Prostate gland (tissue), 2 donors: ENCODE measurements at places on chromosomes 7 and 10. TPM values are rescaled to one million over a fixed set of nuclear protein-coding genes. Genes with fewer than 3 reads are reported as not detected.
A peak's percentile ranks its signal among the peaks of the same experiment; 100 is the strongest.

DNA sequence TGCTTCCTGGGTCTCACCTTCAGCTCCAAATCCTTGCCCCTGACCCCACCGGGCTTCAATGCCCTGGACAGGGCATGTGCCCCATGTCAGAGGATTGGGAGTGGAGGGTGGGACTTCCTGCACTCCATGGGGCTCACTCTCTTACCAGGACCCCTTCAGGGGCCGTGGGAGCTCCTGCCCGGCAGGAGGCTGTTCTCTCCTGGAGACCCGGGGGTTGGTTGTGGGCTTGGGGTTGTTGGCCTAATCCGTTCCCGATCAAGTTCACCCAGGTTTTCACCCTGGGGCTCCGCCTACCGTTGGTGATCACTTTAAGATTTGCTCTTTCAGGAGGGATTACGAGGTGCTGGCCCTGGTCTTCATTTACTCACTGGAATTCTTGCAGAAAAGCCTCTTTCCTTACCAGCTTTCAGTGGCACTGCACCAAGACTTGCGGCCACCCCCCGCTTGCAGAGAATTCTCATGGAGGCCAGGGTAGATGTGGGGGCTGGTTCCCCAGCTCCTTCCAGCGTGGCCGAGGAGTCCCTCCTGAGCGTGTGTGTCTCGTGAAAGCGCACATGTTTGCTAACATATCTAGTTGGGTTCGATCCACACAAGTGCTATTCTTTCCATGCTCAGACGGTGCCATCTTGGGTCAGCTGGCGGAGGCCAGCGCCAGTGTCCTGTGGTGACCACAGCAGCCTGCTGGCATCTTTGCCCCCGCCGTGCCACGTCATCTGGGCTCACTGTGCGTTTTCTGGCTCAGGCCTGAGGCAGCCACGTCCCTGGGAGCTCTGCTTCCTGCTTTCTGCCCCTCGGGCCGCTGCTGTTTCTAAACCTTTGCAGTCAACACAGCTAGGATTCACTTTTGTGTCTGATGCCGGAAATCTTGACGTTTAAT, 15.6 kb downstream of the PWWP2B start:
- peak overlapping the region; percentile 98 for H3K27ac ChIP-seq
- no peaks in the 10 kb centered on the region for H3K27me3 ChIP-seq
- no peaks in the 10 kb centered on the region for H3K36me3 ChIP-seq
- H3K4me3 ChIP-seq: no peak overlapping the region
- peaks cover 53% of the 10 kb centered on the region for H3K4me1 ChIP-seq

DNA sequence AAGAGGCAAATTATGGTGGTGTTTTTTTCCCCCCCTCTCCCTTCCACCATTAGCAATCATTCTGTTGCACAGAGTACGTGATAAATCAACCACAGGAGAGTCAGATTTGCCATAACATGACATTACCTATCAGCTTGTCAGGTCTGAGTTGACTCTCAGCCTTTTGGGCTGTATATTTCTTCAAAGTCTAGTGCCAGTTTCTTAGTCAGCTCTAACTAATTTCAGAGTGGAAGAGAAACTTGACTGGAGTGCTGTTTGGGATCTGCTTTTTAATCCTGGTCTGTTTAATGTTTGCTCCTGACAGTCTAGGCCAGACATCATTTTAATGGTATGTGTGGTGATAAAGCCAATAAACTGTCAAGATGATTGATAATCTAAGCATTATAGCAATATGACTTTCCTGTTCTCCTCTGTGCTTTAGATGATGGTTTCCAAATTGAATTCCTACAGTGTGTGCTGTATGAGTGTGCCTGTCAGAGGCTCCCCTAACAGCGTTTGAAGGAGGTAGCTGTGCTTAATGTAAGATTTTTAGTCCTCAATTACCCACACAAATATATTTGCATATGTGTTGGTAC, 76.9 kb downstream of the LRMDA start:
- no peak overlapping the region for H3K4me3 ChIP-seq
- no peak for DNase-seq
- peaks cover 28% of the 10 kb centered on the region for H3K4me1 ChIP-seq
- no peaks in the 10 kb centered on the region for H3K27me3 ChIP-seq
- no peaks in the 10 kb centered on the region for H3K36me3 ChIP-seq

The CC2D2B gene
- 4.9 TPM for total RNA-seq

DNA sequence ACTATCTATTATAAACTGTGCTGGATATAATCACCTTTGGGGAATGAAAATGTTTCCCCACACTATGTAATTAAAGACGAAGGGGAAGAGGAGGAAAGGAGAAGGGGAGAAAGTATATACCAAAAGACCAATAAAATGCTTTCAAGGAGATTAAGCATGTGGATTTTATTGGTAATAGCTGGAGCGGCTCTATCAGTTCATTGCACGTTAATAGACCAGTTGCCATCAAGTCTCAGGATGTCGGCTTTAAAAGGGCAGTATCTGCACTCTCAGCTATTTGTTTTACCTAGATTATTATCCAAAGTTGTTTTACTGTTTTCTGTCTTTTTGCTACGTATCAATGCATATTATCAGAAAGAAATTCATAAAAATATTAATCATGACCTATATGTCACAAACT, 9.0 kb downstream of the ETV1 start:
- no peak overlapping the region for H3K27ac ChIP-seq
- no peaks in the 10 kb centered on the region for H3K27me3 ChIP-seq
- H3K36me3 ChIP-seq: no peaks in the 10 kb centered on the region
- H3K4me1 ChIP-seq: no peaks in the 10 kb centered on the region
- DNase-seq: no peak

The NODAL gene
- not detected for total RNA-seq

DNA sequence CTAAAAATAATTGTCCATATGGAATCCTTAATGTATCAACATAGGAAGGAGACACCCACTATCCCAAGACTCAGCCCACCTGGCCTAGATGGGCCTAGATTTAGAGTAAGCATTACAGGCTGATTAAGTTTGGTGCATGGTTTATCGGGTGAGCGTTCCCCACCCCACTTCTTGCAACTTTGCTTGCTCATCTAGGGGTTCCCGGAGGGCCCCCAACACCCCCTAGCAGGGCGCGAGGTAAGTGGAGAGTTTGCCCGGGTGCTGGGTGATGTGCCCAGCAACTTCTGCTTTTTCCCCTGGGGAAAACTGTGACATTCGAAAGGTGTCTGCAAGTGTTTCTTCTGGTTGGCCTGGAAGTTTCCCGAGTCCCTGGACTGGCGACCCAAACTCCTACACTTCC, 31.7 kb downstream of the SKIDA1 start:
- no peak overlapping the region for H3K27ac ChIP-seq
- H3K27me3 ChIP-seq: no peaks in the 10 kb centered on the region
- DNase-seq: no peak
- H3K4me3 ChIP-seq: no peak overlapping the region
